ENCODE measurements at places on chromosomes 7 and 10. TPM values are rescaled to one million over a fixed set of nuclear protein-coding genes. Genes with fewer than 3 reads are reported as not detected.

The KNDC1 gene
- total RNA-seq, result 3.9 TPM

The CALN1 gene
- total RNA-seq, result 1.2 TPM

The ZP3 gene
- 19.4 TPM for total RNA-seq

The ANKRD1 gene
- not detected for total RNA-seq

The C7orf57 gene
- total RNA-seq, result 0.21 TPM

The NAT16 gene
- not detected for total RNA-seq

The PALD1 gene
- 10.5 TPM for total RNA-seq

The TBX20 gene
- not detected for total RNA-seq

The OR2A1 gene
- 0.84 TPM for total RNA-seq

The CC2D2B gene
- total RNA-seq, result 23.7 TPM

The AQP1 gene
- total RNA-seq, result 573 TPM

The TMEM26 gene
- total RNA-seq, result 0.22 TPM

The UCMA gene
- not detected for total RNA-seq

The MSMB gene
- not detected for total RNA-seq

The CTTNBP2 gene
- total RNA-seq, result 15.5 TPM

The ZCCHC24 gene
- 127 TPM for total RNA-seq

The C10orf53 gene
- total RNA-seq, result not detected

The SMKR1 gene
- total RNA-seq, result not detected

The GPR146 gene
- 27.8 TPM for total RNA-seq

The ZKSCAN5 gene
- total RNA-seq, result 9.0 TPM

The SLC13A1 gene
- not detected for total RNA-seq

The PRKCQ gene
- 0.21 TPM for total RNA-seq

The RADIL gene
- total RNA-seq, result 30.6 TPM
